SHP77 (cell line): ENCODE measurements at places on chromosomes 2 and 18.

GRCh38 chr2:240461471-240462072 lies 26.1 kb downstream of the GPC1 start:
- no peak for DNase-seq

DNA sequence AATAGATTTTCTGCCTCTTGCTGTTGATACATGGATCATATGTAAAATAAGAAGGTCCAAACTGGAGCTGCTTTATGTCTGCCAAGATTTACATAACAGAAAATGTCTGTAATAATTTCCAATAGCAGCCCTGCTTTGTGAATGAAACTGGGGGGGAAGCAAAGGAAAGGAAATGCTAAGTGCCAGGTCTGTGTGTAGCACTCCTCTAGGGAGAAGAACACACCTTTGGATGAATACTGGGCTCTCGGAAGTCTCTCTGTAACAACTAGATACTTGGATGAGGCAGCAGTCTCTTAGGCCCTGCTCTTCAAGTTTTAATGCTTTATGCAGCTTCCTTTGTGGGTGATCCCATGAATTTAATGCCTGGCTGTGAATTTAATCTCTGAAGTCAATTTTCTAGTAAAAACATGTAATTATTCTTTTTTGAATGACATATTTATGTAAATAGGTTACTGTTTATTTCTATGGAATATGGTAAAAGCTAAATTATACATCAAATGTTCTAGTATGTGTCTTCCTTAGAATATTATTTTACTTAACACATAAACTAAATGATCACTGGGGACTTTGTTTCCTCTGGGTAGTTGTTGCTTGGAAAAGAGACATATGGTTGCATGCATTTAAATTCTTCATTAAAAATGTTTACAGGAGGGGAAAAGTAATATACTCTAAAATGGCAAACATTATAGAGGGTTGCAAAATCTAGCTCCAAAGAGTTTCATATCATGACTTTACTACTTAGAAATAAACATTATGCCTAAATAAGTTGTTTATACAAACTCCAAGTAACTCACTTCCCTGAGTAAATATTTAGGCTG lies 336.6 kb upstream of the CWC22 start:
- DNase-seq = no peak

DNA sequence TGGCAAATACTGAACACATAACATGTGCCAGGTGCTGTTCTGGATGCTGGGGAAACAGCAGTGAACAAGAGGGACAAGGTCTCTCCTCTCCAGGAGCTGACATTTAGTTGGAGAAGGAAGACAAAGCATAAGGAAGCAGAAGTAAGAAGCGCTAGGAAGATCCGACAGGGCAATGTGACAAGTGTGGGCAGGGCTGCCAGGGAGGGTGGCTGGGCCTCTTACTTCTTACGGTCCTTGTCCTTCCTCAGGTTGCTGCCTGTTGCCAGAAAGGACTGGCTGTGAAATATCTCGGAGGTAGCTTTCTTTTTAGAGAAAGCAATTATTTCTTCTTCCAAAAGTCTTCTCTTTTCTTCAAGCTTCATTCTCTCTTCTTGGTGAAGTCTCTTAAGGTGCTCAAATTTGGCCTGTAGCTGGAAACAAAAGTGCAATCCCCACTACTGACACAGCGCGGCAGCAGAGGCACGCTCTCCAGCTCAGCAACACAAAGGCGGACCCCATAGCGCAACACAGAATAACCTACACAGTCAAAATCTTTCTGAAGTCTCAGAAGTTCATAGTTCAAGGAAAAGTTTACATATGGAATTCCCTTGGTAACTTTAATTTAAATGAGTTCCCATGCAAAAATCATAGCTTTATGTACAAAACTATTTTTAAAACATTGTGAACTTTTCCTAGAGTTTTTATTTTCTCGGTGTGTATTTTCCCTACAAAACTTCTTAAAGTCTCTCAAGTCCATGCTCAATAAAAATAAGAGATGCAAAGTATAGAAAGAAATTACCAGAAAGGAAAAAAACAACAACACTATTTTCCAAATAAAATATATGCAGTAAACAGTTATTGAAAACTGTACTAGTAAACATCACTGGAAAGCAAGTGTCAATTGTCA lies 67.7 kb downstream of the SEPTIN10 start:
- peak; percentile 35 for DNase-seq

DNA sequence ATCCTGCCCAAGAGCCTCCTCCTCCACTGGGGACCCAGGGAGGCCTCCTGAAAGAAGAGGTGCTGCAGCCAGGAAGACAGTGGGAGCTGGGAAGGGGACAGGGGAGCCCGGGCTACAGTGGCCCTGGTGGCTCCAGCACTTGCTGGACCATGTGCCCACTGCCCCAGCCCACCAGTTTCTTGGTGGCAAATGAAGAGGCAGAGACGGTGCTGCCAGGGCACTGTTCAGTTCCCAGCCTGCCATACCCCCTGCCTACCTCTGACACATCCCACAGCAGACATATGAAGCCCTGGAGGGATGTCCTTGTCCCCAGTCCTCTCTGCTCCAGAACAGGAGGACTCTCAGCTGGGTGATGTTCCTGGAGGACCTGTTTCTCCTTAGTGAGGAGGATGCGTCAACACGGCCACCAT lies 3.7 kb downstream of the RAMP1 start:
- no peak for DNase-seq

DNA sequence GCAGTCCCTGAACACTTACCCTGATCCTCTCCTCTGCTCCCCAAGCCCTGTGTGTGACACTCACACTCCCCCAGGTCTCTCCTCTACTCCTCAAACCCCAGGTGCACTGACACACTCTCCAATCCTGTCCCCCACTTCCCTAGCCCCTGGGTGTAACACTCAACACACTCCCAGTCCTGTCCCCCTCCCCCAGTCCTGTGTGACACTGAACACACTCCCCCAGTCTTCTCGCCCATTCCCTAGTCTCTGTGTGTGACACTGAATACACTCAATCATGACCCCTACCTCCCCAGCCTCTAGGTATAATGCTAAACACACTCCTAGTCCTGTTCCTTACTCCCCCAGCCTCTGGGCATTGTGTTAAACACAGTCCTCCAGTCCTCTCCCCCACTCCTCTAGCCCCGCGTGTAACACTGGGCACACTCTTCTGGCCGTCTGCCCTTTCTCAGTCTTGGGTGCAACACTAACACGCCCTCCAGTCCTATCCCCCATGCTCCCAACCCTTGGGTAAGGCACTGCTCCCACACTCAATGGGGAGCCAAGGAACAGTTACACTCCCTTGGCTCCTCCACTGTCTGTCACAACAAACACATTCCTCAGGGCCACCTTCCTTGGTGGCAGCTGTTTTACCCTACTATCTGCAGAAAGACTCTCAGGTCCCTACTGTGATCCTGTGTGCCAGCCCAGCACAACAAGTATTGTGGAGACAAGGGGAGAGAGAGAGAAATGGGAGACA lies 82.5 kb upstream of the PKDCC start:
- no peak for DNase-seq

GRCh38 chr18:37188016-37188791 lies 359.3 kb downstream of the KIAA1328 start:
- no peak for DNase-seq

- DNase-seq = no peak
Observed at GRCh38 chr2:124402274-124402673, 377.2 kb downstream of the CNTNAP5 start.

- DNase-seq = no peak
Observed at GRCh38 chr2:42826231-42826630, 33.8 kb upstream of the HAAO start.

GRCh38 chr2:15936277-15937104 lies 3.9 kb upstream of the MYCN start:
- no peak for DNase-seq

DNA sequence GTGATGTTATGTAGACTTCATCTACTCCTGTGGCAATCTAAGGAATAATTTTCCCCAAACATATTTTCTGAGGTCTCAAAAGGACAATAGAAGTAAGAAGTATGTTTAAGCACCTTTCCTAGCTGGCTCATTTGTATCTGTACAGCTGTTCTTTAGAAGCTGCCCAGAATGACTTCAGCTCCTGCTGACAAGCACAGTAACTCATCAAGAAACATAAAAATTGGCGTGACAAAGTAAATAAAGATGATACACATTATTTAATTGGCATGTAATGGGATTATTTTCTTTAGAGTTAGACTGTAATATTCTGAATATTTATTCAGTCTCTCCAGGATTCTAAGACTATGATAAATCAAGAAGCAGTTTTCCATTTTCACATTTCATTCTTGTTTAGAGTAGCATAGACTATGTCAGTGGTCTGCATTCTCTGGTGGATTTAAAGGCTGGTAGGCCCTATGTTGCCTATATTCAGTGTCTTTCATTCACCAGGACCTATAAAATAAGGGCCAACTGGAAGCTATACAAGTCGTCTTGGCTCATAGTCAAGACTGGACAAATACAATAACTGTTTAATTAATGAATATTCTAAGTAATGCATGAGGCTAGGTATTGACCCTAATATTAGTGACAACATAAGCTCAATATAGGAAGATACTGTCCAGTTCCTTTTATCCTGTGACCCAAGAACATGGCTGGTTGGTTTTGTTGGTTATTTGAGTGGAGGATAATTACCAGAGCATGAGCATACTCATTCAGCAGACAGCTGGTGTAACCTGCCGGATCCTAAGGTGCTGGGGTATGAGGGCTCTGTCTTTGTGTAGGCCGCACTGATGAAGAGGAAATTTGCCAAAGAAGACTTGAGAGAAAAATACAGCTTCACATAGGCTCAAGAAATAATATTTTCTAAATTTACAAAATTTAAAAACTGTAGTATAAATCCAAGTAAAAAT lies 107.0 kb downstream of the PDE1A start:
- peak; percentile 6 for DNase-seq

GRCh38 chr2:127715778-127716449 lies 14.6 kb downstream of the SFT2D3 start:
- DNase-seq = no peak

- DNase-seq = no peak
Observed at GRCh38 chr2:96128456-96128855, 9.8 kb downstream of the ASTL start.

DNA sequence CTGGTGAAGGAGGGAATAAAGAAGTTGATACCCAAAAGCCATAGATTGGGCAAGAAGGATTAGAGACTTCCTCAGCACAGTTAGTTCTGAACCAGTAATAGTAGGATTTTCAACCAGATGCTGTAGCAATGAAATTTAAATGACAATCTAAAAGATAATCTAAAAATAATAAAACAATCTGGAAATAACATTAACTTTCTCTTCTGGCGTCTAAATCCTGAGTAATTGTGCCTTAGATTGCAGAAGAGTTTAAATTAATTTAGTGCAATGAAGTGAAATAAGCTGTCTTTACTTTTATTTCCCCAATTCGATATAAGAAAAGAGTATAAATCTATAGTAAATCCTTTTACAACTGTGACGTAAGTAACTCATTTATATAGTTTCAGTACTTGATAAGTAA lies 186.8 kb upstream of the DOK6 start:
- DNase-seq = no peak

DNA sequence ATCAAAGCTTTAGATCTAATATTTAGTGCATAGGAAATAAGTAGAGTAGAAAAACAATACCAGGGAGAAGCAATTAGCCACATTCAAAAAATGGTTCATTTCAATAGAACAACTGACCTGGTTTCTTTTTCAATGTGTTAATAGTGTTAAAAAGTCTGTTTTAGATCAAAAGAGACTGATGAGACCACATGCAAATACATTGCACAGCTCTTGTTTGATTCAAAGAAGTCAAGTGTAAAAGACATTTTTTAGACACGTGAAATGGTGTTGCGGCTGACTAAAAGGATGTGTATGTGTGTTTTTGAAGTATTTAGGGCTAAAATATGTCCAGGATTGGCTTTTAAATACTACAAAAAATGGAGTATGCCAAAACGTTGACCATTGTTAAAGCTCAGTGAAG lies 1.2 kb upstream of the AOX1 start:
- no peak for DNase-seq

DNA sequence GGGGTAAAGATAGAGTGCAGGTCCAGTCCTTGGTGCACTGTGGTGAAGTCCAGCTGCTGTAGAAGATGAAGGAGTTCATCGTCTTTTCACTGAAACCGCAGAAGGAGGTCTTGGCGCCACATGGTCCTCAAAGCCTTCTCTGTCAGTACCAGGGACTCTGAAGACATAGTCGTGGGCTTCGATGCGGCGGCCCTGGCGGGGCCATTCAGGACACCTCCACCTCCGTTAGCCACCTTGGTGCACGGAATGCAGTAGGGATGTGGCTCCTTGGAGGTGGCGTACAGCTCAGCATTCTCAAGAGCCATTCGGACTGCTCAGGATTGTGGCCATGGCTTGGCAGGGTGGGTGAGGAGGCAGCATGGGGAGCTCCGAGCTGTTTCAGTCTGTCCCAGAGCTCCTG lies 418.8 kb downstream of the SUCLG1 start:
- DNase-seq = no peak

DNA sequence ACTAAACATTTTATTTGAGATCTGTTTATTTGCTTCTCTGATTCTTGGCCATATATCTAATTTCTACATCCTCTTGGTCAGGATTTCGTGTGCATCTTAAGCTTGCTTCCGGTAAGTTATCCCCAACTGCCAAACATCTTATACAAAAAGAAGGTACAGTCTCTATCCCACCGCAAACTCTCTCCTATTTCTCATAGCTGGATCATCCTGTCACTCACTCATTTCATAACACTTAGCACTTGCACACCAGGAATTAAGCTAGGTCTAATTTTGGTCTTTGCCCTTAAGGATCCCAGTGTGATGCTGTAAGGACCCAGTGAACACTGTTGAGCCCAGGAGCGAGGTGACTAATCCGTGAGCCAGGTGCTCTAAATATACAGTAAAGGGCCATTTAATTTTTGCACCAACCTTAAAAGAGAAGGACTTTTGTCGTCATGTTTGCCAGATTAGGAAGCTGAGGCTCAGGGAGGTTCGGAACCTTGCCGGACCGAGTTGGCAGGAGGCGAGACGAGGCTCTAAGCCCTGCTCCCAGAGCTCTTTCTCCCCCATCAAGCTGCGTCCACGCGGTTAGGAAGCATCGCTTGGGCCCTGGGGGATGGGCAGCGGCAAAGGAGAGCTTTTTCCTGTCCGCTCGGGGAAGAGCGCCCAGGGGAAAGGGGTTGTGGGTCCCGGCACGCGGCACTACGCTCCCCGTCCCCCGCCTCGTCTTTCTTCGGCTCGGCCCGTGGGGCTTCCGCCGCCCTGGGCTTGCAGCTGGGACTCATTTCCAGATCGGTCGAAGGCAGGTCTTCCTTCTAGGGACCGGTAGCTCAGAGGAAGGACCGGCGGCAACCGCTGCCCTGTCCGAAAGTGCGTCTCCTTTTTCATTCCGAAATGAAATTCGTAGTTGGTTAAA lies 4.1 kb upstream of the ITPRIPL1 start:
- DNase-seq = peak; percentile 65

- no peak for DNase-seq
Observed at GRCh38 chr2:238973038-238973739, 125.3 kb downstream of the TWIST2 start.

- no peak for DNase-seq
Observed at GRCh38 chr2:134292514-134292913, 38.6 kb downstream of the MGAT5 start.

GRCh38 chr18:55780586-55781071 lies 192.6 kb upstream of the TCF4 start:
- DNase-seq = no peak
